ENCODE measurements at places on chromosomes 16 and 17.

DNA sequence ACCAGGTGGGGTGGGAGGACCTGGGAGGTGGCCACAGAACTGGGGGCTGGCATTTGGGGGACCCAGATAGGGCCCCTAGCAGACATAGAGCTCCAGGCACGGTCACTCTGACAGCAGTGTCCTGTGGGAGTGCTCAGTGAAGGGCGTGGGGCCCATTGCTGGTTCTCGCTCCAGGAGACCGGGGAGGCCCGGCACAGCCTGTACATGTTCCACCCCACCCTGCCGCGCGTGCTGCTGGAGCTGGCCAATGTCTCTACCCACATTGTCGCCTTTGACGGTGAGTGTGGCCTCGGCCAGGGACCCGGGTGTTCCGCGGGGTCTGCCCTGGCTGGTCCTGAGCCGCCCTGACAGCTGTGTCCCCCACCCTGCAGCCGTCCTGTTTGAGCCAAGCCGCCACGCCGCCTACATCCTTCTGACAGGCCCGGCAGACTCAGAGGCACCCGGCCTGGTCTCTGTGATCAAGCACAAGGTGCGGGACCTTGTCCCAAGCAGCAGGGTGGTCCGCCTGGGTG lies 11.2 kb downstream of the RGS11 start:
- DNase-seq: no peak

DNA sequence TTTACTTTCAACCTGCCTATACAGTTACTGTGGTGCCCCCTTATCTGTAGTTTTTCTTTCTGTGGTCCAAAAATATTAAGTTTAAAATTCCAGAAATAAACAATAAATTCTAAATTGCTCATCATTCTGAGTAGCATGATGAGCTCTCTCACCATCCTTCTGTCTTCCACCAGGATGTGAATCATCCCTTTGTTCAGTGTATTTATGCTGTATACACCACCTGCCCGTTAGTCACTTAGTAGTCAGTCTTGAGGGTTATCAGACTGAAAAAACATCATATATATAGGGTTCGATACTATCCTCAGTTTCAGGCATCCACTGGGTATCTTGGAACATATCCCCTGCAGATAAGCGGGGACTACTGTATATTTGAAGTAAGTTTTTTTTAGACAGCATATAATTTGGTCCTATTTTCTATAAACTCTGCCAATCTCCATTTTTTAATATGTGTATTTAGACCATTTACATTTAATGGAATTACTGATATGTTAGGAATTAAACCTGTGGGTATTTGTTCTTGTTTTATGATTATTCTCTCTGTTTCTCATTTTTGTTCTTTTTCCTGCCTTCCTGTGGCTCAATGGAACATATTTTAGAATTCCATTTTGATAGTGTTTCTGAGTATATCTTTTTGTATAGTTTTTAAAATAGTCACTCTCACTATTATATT lies 31.0 kb downstream of the TBX21 start:
- no peak for DNase-seq

- no peak for DNase-seq
Observed at GRCh38 chr16:14240964-14241363, 169.8 kb downstream of the MRTFB start.

- DNase-seq: no peak
Observed at GRCh38 chr17:1056761-1057160, 59.8 kb downstream of the TIMM22 start.

DNA sequence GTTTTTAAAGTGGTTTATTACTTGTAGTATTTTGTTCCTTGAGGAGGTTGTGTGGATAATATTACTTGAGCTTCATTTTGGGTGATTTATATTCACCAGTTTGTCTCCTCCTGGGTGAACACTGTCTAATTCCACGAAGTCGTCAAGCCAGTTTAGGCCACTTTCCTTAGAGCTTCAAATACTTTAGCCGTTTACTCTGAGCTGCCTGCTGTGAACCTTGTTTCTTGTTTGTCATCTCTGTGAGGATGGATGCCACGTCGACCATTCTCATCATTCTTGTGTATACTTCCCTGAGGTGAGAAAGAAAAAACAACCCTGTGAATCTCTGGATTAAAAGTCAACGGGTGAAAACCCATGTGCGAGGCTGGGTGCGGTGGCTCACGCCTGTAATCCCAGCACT lies 9.0 kb downstream of the KRT24 start:
- DNase-seq: no peak

DNA sequence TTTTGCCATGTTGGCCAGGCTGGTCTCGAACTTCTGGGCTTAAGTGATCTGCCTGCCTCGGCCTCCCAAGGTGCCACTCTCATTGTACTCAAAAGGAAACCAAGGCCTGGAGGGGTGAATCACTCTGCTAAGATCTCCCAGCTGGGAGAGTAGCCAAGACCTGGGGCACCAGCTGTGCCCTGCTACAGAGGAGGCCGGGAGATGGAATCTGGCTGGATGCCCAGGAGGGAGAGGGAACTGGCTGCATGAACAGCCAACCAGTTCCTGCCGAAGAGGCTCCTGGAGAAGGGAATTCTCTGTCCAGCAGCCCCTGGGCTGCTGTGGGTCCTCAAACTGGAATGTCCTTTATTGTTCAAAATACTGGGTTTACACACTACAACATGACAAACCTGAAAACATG lies 238.7 kb upstream of the CIBAR2 start:
- no peak for DNase-seq

DNA sequence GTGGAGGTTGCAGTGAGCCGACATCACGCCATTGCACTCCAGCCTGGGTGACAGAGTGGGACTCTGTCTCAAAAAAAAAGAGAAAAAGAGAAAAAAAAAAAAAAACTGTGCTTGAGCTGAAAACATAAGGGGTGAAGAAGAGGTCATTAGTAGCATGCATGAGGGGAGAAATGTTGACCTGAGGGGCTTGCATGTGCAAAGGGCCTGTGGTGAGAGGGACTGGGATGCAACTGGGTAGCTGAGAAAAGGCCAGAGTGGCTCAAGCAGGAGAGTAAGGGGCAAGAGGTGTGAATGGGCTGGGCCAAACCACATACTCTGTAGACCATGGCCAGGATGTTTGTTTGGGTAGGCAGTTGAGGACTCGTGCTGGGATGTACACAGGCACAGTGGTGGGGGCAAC lies 3.4 kb downstream of the KIF19 start:
- DNase-seq: no peak

DNA sequence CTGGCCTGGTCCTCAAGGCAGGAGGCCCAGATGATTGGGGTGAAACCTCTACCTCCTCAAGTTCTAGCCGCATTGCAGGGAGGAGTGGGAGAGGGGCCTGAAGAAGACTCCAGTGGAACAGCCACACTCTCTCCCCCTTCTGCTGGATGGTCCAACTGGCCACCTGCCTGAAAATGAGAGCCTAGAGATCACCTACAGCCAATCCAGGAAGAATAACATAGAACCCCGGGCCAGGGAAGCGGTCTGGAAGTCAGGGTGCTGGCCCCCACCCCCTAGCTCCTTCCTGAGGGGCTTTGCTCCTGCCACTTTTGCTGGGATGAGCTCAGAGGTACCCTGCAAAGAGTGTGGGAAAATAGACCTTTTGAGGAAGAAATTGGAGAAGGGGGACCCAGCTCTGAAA lies 1.8 kb downstream of the SLC6A2 start:
- no peak for DNase-seq

- no peak for DNase-seq
Observed at GRCh38 chr17:74110467-74110866, 93.0 kb upstream of the RPL38 start.

- no peak for DNase-seq
Observed at GRCh38 chr16:49459953-49460735, 86.5 kb downstream of the C16orf78 start.

GRCh38 chr17:66379544-66379943 lies 77.1 kb downstream of the PRKCA start:
- no peak for DNase-seq

DNA sequence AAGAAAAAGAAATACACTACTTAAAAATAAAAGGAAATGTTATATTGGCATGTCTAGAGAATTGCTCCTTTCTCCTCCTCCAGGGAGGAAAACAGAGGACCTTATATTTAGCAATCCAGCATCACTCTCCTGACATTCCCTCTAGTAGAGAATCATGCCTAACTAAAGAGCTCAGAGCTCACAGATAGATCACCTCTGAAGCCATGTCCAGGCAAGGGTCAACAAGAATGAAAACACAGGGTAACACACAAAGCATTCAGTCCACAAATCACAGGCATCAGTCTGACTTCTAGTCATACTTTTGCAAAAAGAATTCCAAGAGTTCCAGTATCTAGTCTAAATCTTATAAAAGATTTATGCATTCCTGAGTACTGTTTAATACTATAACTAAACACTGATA lies 4.4 kb upstream of the HASPIN start:
- no peak for DNase-seq

DNA sequence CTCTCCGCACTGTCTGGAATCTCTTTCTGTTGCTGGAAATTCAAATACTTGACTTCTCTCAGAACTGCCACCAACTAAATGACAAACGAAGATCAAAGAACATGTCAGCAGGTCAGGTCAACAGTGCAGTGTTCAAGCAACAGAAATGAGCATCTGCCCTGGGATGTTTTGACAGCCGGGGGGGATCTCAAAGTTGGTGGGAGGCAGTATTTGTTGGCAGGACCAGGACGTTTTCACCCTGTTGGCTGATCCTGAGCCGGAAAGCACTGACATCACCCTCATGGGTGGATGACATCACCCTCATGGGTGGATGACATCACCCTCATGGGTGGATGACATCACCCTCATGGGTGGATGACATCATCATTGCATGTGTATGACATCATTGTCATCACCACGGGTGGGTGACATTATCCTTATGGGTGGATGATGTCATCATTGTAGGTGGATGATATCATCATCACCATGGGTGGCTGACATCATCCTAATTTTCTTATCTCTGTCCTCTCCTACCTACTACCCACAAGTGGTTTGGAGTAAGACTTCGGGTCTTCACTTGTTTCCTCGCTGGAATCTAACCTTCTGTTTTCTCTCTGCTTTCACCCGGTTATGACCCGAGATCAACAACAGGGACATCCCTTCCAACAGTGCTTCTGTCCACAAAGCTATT lies 18.9 kb downstream of the DNAH17 start:
- DNase-seq: no peak

GRCh38 chr17:30415491-30415890 lies 36.8 kb downstream of the CPD start:
- no peak for DNase-seq

DNA sequence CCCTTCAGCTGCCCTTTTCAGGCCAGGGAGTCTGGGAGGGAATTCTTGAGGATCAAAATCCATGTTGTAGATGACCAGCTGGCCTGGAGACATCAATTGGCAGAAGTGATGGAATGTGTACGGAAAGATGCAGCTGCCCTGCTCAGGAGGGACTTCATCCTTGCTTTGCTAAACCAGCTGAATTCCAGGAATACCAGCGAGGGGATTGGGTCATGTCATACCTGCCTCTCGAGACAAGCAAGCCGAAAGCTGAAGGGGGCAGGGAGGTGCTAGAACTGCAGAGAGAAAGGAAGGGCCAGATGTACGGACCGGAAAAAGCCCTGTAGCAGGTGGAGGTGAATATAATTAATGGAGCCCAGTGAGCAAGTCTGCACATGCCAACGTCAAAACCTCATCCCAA lies 25.6 kb upstream of the NTN1 start:
- DNase-seq: no peak

DNA sequence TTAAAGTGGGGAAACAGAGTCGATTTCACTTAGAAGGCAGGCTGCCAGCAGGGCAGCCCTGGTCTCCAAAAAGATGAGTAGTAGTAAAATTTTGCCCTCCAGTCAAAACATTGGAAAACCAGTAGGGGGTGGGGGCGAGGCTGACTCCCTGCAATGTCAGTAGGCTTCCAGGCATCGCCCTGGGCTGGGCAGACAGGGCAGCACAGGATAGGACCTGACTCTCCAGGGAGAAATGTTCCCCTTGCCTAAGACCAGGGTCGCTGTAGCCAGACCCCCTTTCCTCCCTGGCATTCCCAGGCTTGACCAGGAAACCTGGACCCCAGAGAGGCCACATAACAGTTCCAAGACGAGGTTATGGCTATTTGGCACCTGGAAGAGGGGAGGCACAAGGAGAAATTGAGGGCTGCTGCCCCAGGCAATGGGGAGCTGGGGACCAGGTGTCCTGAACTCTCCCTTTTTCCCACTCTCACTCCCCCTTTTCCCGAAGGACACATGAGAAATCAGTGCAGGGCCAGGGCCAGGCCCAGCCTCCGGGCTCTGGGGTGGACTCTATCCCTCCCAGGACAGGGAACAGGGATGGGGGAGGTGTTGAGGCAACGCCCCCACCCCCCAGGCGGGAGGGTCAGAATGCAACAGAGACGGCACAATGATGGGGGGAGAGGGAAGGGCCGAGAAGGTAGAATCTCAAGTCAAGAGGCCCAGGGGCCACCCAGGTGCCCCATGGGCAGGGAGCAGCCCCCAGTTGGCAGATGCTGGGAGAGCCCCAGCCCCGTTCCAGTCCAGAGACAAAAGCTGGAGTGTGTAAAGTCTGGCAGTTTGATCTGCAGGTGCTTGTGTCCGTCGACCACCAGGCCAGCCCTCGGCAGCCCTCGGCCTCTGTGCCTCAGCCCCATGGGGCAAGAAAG lies 4.5 kb upstream of the SAMD14 start:
- DNase-seq: no peak

Measured in CD4-positive, alpha-beta T cell treated with Interferon alpha-2 for 1 hour (primary cell).